ENCODE measurements at places on chromosomes 4 and X.
A peak's percentile ranks its signal among the peaks of the same experiment; 100 is the strongest.

- DNase-seq = no peak
These were observed 79.5 kb downstream of the HMGB2 start for GRCh38 chr4:173254646-173255045.

DNA sequence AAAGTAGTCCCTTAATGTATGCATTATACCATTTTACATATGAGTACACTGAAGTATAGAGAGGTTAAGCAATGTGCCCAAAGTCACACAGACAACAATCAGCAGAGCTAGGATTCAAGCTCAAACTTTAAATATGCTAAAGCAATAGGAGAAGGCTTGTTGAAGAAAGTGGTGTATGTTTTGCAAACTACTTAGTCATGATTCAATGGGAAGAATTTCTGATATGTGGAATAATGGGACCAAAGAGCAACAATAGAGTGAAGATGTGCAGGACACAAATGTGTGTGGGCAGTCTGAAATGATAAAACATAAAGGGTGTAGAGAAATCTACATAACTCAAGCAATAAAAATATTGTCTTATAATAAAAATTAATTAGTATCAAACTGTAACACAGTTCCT, 109.0 kb upstream of the ARSJ start:
- DNase-seq = no peak

- DNase-seq = peak; percentile 13
These were observed 41.3 kb downstream of the ABLIM2 start for GRCh38 chr4:8117278-8117682.

DNA sequence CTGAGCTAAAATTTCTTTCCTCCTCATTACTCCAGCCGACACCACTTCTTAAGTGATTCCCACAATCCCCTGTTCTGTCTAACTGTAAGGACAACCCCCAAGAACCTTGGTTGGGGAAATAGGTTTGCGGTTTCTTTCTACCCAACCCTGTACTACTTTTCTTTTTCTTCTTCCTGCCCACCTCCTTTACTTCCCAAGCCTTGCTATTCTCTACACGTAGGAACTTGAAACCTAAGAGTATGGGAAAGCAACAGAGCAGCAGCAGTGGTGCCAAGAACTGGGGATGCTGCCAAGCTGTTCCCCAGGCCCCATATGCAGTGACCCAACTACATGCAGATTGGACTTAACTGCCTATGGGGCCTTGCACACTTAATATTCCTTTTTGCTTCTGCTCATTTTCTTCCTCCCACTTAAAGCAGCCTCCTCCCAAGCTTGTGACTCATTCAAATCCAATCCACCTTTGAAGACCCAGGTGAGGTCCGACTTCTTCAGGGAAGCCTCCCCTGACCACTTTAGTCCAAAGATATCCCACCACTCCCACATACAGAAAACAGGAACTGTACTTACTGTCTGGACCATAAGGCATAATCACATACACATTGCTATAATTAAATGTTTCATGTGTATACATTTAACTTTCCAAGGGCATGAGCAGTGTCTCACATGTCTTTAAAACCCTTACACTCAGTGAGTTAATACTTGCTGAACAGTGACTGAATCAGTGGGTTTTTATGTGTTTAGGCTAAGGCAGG, 1.7 kb downstream of the FAM120C start:
- DNase-seq = no peak

All from GDM1 (cell line).